NCI-H187 (cell line): ENCODE measurements at places on chromosomes 16 and 17.

- no peak for DNase-seq
Observed at GRCh38 chr16:61500851-61501250, 535.4 kb downstream of the CDH8 start.

DNA sequence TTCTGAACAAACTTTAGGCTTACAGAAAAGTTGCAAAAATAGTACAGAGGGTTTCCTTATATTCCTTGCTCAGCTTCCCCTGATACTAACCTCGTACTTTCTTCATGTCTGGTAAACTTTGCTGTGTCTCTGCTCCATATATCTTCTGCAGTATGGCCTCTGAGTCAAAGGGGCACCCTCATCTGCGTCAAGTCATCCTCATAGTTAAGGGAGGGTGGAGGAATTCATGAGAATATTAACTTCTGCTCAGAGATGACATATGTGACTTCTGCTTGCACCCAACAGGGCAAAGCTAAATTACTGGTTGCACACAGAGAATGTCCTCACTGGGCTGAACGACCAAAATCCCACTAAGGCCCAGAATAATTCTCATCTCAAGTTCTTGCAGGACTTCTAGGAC lies 4.3 kb upstream of the CCL7 start:
- no peak for DNase-seq

DNA sequence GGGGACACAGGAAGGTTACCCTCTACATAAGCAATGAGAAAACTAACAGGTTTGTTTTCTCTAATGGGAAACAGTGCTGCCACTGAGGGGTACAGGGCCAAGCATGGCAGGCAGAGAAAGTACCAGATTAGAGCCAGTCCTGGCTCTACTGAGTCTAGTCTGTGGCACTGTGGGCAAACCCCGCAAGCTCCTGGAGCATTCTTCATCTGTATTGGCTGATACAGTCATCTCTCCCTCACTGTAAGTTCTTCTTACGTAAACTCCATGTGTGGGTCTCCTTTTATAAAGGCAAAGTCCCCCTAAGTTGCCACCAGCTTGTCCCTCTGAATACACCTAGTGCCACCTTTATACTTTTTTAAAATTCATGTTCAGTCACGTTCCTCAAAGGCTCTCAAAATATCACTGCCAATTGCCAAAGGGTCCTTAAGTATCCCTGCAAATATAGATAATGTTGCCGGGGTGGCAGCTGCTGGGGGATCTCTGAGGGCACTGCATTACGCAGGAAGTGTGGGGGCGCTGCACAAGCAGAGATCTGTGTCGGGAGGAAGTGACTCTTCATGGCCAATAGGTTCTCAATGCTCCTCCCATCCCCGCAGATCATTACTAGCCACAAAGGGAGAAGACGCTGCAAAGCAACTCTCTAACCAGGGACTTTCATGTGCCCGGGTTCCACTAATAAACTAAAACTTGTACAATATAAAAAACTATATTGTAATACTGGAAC lies 18.8 kb downstream of the XPO6 start:
- no peak for DNase-seq

- no peak for DNase-seq
Observed at GRCh38 chr17:58268774-58269556, 11.8 kb downstream of the MPO start.
